Stimulated activated CD4-positive, alpha-beta T cell treated with anti-CD3 and anti-CD28 coated beads, Interleukin-1b, Interleukin-23, amount 100 ng/mL, for 4 hours (primary cell): ENCODE measurements at places on chromosomes 3 and 15.

DNA sequence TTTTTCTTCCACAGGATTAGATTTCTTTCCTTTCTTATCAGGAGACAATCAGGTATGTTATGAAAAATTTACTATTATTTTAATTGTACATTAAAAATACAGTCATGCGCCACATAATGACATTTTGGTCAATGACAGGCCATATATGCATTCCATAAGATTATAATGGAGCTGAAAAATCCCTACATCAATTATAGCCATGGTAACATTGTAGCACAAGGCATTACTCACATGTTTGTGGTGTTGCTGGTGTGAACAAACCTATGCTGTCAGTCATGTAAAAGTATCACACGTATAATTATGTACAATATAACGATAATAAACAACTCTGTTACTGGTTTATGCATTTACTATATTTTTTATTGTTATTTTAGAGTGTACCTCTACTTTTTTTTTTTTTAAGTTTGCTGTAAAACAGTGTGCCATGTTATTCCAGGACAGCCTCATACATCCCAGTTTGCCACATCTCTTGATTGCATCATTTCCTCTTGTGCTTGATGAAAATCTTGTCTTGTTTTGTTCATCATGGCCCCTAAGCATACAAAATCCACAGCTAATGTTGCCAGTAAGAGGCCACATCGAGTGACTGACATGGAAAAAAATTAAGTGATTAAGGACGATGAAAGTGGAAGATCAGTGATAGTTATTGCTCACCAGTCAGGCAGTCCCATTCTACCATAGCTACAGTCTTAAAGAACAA lies 21.4 kb downstream of the CALML4 start:
- DNase-seq, result no peak

GRCh38 chr15:91946581-91947292 lies 93.2 kb downstream of the SLCO3A1 start:
- DNase-seq, result no peak

- no peak for DNase-seq
These were observed 276.4 kb downstream of the FAM43A start for GRCh38 chr3:194962056-194962455.

- DNase-seq, result no peak
These were observed 1024.2 kb downstream of the DIPK2A start for GRCh38 chr3:144995856-144996255.

- DNase-seq, result no peak
These were observed 30.2 kb downstream of the TTBK2 start for GRCh38 chr15:42890161-42890913.

DNA sequence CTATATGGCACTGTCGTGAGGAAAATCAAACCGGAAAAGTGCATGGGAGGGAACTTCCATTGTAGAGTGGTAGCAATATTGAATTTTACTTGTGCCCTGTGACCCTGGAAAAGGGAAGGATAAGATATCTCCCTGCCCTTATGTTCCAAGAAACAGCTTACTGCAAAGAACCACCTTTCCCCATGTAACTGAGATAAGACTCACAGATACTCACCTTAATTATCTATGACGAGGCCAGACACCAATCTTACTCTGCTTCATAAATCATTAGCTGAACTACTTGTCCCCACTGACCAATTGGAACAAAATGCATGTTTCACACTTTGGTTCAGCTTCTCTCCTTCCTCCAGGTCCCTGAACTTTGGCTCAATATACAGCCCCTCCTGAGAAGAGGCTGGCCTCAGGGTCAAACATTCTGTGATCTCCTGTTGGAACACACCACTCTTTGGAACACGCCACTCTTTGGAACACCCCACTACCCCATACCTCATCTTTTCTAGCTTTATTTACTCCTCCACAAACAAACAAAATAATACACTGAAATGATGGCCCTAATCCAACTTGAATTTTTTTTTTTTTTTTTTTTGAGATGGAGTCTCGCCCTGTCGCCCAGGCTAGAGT lies 6.9 kb upstream of the TOPAZ1 start:
- no peak for DNase-seq

DNA sequence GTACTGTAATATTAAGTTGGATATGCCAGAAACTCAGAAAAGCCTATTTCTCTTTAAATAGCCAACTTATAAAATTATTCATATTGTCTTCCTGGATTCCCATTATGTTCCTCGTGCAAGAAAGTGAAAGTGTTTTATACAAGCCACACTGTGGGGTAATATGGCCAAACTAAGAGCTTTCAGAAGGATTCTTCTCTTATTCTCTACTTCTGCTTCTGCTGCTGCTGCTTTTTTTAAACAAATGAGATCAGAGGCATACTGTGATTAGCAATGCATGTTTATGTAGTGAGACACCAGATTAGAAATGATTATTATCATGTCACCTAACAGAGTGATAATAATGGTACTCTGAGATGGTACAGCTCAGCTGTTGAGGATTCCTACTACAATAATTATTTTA lies 1026.5 kb upstream of the CFAP20DC start:
- DNase-seq, result no peak

- no peak for DNase-seq
These were observed 668.7 kb downstream of the OTOL1 start for GRCh38 chr3:162165346-162165745.

GRCh38 chr3:149198611-149199010 lies 23.0 kb downstream of the CP start:
- no peak for DNase-seq

DNA sequence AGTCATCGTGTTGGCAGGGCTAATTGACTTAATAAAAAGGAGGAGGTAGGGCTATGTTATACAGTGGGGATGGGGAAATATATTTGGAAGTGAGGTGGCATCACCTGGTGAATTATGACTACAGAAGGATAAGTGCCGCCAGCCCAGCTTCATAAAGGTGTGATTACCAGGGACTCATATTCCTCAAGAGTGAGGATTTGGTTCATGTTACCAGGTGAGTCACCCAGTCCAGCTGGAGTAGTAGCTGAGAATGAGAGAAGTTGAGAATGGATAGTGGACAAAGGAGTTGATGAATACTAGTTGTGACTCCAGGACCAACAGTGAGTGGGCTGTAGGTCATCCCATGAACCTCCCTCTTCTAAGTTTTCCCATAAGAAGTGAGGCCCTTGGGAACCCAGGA lies 143.0 kb upstream of the GALNT15 start:
- DNase-seq, result no peak

GRCh38 chr3:110521019-110521418 lies 550.6 kb upstream of the NECTIN3 start:
- DNase-seq, result no peak

GRCh38 chr3:123781571-123782275 lies 102.4 kb downstream of the MYLK start:
- DNase-seq, result no peak

DNA sequence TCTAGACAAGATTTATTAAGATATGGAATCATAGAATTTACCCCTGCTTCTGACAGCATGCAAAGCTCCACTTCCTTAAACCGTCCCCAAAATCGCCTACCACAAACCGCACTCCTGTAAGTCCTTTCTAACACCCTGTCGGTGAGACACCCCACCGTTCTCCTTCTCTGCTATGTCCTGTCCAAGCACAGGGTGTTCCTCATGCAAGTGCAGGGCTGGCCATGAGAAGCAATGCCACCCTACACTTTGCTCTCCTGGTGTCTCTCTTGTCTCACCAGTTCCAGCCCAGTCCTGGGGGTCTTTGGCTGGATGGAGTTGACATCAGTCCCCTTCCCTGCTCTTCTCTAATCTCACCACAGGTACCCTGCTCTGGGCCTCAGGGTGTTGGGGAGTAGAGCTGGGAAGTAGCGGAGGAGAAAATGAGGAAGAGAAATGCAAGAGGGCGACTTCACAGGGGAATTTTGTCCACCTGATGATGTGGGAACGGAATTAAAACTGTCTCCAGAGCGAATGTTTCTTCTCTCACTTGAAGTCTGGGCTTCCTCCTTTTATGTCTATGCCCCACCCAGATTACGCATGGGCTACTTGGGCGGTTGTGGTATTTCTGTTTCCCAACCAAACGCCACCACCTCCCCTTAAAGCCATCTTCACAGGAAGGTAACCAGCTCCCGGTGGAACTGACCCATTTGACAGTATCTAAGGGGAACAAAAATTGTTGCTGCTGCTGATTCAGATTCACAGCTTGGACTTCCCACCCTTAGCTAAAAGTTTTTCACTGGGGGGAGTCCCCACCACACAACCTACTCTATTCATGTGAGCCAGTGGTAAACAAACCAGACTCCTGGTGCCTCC lies 49.9 kb downstream of the CASR start:
- no peak for DNase-seq

GRCh38 chr15:47390208-47390765 lies 327.0 kb upstream of the SEMA6D start:
- no peak for DNase-seq

DNA sequence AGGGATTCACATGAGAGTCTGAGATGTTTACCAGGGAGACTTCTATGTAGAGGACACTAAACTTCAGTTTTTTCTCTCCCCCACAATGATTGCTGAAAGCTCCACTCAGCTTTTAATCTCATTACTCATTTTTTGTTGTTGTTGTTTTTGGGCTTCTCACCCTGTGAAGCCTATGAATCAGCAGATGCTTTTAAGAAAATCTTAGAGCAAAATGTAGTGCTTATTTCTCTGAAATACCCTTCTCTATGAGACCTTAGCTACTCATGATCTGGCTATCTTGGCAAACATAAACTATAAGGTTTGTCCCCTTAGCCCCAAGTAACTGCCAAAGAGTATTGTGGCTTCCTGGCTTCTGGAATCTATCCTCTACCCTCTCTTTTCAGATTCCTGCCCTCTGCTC lies 537.3 kb downstream of the OCA2 start:
- DNase-seq, result no peak

DNA sequence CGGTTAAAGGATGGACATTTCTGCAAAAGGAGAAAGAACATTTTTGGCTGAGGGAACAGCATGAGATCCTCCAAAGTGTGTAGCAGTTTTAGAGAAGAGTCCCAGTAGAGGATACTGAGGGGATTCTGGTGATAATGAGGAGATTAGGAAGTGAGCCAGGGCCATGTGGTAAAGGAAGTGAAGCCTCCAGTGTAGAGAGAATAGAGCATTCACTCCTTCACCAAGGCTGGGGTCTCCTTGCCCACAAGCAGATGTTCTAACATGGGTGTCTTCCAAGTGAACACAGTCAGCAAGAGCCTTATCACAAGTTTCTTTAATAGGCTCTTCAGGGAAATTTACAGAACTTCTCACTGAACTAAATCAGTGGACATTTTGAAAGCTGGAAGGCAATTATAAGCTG lies 173.7 kb downstream of the SSR3 start:
- DNase-seq, result no peak

DNA sequence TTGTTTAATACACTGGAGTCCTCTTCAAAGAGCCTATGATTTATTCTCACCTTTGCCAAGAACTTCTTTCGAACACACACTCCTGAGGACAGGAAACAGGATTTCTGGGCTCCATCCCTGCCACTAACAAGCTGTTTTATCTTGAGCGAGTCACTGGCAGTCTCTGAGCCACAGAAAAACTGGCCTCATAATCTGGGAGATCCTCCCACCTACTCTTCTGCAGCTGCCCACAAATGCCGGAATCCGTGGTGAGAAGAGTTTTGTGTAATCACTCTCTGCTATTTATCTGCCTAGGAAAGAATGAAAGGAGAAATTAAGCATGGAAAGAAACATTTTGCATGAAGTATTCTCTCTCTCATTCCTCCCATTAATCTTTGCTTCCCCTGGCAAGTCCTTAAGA lies 172.0 kb upstream of the TRIM42 start:
- DNase-seq, result no peak
